Caki2 (cell line): ENCODE measurements at places on chromosomes 2 and 18.
A peak's percentile ranks its signal among the peaks of the same experiment; 100 is the strongest.

GRCh38 chr2:141506135-141506534 lies 624.7 kb downstream of the LRP1B start:
- no peak for DNase-seq

DNA sequence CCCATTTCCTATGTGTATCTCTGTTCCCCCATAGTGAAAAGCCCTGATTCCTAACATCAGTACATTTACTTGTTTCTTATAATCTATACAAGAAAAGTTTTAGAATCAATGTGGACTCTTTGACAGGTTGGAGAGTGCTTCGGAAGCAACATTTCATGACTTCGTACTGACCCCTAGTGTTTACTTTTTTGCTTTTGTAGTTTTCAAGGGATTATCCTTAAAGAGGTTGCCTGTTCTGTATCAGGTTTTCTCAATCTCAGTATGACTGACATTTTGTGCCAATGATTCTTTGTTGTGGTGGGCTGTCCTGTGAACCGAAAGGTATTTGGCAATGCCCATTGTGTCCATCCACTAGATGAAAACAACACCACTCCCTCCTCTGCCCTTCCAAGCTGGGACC lies 43.3 kb upstream of the SERPINB2 start:
- peak; percentile 19 for DNase-seq

DNA sequence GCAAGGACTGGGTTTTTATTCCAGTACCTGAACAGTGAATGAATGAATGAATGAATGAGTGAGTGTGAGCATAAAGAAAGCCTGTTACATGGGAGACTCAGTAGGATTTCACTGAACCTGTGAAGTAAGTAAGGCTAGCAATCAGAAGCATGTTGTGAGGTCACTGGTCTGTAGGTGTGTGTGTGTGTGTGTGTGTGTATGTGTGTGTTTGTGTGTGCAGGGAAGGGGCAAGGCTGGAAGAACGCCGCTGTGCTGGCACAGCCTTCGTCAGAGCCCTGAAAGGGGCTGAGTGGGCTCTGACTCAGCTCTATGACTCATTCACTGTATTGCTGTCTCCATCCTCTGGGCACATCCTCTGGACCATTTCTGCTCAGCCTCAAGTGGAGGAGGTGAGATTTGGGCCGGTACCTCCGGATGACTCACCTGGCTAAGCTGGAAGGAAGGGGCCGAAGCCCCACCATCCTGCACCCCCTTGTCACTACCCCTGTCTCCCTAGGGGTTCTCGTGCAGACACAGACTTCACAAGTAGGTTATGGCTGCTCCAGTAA lies 51.4 kb upstream of the MRPL33 start:
- DNase-seq: peak; percentile 94

DNA sequence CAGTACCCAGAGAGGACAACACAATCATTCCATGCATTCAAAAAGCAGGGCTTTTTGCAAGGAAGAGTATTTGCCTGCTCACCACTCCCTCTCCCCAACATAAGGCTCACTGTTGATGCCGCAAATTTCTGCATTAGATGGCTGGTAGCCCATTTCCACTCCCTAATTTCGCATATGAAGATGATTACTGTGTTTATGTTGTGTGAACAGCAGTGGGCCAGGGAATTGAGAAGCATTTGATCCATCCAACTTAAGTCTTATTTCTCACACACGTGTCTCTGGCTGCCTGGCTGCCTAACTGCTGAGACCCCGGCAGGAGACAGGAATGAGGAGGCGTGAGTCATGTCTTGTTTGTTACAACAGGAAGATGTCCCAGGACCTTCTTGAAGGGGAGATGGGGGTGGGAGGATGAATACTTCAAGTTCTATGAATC lies 294.1 kb downstream of the ALK start:
- DNase-seq: no peak

DNA sequence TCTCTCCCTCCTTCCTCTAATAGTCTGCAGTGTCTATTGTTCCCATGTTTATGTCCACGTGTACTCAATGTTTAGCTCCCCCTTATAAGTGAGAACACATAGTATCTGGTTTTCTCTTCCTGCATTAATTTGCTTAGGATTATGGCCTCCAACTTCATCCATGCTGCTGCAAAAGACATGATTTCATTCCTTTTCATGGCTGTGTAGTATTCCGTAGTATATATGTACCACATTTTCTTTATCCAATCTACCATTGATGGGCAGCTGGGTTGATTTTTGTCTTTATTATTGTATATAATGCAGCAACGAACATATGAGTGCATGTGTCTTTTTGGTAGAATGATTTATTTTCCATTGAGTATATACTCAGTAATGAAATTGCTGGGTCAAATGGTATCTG lies 13.8 kb downstream of the GKN2 start:
- no peak for DNase-seq

DNA sequence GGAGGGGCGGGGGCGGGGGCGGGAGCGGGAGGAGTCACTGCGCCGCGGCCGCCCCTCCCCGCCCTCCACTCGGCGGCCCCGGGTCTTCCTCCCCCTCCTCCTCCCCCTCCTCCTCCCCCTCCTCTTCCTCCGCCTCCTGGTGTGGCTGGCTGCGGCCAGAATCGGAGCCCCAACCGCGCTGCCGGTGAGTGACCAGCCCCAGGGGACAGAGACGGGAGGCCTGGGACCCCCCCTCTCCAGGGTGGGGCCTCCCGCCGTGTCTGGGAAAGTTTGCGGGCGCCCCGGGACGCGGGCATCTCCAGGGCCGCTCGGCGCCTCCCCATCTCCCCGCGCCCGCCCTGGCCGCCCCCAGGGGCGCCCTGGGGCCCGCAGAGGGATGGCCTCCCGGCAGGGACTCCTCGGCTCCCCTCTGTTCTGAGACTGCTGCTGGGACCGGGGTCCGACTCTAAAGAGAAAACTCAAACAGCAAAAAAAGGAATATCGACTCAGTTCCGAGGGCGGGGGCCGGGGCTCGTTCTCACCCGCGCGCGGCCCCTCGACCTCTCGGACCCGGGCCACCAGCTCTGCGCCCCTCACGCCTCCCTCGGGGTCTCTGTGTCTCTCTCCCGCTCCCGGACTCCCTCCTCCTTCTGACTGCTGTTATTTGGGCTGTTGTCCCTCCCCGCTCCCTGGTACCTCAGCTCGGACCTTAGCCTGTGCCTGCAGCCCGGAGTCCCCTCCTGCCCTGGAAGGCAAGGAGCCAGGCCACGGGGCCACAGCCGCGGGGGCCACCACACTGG lies at the start of gene STON1:
Gene STON1, plus strand, starts transcription at position 122 of the 779 bp plus-strand sequence. CDS start 50,480 bp downstream, outside the sequence.
- no peak for DNase-seq

DNA sequence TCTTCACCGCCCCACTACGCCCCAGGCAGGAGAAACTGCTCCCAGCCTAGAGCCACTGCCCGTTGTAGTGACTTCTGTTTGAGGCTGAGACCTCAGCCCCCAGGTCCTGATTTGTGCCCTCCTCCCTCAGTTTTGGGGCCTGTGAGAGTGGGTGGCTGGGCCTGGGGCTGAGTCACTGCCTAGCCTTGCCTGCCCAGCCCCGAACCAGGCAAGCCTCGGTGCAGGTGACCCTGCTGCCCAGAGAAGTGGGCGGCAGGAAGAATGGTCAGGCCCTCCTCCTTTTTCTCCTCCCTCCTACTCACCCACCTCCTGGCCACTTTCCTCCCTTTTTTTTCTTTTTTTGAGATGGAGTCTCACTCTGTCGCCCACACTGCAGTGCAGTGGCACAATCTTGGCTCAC lies 66.6 kb downstream of the ZFP36L2 start:
- peak; percentile 35 for DNase-seq

GRCh38 chr18:28855989-28856388 lies 679.1 kb upstream of the CDH2 start:
- DNase-seq: no peak

DNA sequence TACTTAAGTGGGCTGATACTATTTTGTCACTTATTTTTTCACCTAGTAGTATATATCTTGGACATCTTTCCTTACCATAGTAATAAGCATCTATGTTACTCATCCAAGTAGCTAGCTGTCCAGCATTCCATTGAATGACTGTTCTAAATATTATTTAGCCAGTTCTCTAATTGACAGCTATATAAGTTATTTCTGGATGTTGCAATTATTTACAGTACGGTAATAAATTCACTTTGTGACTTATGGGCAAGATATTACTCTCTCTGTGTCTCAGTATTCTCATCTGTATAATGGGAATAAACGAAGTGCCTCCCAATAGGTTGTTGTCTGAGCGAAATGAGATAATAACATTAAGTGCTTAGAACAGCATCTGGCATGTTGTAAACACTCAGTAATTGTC lies 46.6 kb upstream of the AGAP1 start:
- DNase-seq: no peak

DNA sequence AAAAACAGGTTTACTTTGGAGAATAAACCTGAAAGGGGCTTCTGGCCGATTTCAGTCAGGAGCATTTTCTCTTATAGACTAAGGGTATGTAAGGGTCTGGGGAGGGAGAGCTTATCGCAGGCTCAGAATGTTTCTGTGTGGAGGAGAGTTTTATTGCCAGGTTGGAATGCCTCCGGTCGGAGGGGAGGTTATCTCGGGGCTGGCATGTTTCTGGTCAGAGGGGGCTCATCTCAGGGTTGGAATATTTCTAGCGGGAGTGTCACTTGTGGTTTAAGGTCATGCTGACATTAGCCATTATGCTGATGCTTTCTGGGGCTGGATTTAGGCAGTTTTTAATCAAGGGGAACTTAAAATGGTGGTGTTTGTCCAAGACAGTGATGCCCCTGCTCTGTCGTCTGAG lies 333.6 kb downstream of the METTL4 start:
- DNase-seq: no peak

DNA sequence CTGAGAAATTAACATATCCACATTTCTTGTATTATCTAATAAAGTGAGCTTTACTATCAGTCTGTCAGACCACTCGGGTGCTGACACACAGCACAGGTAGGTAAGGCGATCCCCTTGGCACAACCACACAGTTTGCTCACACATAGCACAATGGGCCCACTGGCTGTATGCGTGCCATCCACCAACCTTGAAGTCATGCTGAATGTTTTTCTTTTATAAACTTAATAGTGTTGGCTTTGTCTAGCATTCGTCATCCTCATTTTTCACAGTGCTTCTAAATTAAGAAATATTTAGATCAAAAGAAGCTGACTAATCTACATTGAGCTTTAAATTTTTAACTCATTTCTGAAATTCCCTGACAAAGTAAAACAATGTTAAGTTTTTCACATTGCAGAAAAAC lies 50.0 kb upstream of the PAPOLG start:
- no peak for DNase-seq

DNA sequence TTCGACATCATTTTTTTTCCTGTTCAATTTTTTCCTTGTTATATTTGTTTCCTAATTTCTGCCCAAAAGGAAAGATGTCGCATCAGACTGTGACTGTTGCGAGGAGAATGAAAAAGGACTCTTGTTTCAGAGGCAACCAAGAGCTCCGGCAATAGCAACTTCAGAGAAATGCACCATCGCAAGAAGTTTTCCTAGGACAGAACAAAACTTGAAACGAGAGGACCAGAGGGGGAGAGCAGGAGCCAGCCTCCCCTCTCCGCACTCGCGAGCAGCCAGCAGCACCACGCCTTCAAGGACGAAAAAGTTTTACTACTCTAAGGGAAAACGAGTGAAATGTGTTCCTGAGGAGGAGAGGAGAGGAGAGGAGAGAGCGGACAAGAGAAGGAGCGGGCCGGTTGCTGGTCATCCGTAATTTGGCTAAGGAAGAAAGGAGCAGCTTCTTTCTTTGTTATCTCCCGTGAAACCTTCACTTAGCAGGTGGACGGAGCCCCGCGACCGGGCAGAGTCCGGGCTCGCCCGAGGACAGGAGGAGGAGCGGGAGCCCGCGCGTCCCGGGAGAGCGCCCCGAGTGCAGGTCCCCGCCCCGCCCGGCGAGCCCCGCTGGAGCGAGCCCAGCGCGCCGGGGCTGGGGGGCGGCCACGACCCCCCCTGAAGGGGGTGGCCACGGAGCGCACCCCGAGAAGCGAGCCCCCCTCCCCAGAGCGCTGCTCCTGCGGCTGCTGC lies 744 bp downstream of the POU3F3 start:
- peak; percentile 76 for DNase-seq
